Thymus (tissue), 14 donors: ENCODE measurements at places on chromosomes 7 and 10. TPM values are rescaled to one million over a fixed set of nuclear protein-coding genes. Genes with fewer than 3 reads are reported as not detected.

- H3K4me1 ChIP-seq = no peaks in the 10 kb centered on the region
- peak overlapping the region; percentile 52 for H3K27ac ChIP-seq
- no peak overlapping the region for H3K4me3 ChIP-seq
- DNase-seq = no peak
- H3K36me3 ChIP-seq = no peaks in the 10 kb centered on the region
These were observed 311.4 kb upstream of the AKR1E2 start for GRCh38 chr10:4514445-4515108.

DNA sequence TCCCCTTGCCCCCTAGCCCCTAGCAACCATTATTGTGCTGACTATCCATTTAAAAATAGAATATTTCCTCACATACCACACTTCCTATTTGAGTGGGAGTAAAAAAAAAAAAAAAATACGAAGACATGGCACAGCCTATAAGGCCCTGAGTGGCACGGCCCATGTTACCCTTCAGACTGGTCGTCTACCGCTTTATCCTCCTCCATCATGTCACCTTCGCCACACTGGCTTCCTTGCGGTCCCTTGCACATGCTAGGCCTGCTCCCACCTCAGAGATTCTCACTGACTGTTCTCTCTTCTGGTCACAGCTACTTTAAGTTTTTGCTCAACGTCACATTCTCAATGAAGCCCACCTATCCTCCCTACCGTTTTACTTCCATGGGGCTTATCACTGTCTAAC, 130.3 kb downstream of the ATE1 start:
- no peak overlapping the region for H3K27ac ChIP-seq
- H3K4me3 ChIP-seq = no peak overlapping the region
- DNase-seq = no peak
- H3K27me3 ChIP-seq = no peaks in the 10 kb centered on the region
- H3K36me3 ChIP-seq = no peaks in the 10 kb centered on the region

ATG9B gene
- 1.6 TPM for total RNA-seq

DNA sequence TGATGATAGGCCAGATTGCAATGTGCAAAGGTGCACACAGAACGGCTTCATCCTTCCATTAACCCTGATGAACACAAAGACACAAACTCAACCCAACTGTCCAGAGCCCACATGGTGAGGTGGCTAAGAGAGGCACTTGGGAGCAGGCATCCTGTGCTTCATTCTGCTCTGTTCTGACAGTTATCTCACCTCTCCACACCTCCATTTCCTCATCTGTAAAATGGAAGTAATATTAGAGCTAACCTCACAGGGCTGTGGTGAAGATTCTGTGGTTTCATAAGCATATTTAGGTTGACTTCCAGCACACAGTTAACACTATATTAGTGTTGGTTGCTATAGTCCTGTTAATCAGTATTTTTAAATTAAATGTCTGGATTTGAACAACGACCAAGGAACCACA, 126.3 kb downstream of the TAX1BP1 start:
- H3K27ac ChIP-seq = no peak overlapping the region
- DNase-seq = no peak
- H3K4me3 ChIP-seq = no peak overlapping the region
- no peaks in the 10 kb centered on the region for H3K36me3 ChIP-seq
- H3K4me1 ChIP-seq = no peaks in the 10 kb centered on the region
- no peaks in the 10 kb centered on the region for H3K27me3 ChIP-seq

DNA sequence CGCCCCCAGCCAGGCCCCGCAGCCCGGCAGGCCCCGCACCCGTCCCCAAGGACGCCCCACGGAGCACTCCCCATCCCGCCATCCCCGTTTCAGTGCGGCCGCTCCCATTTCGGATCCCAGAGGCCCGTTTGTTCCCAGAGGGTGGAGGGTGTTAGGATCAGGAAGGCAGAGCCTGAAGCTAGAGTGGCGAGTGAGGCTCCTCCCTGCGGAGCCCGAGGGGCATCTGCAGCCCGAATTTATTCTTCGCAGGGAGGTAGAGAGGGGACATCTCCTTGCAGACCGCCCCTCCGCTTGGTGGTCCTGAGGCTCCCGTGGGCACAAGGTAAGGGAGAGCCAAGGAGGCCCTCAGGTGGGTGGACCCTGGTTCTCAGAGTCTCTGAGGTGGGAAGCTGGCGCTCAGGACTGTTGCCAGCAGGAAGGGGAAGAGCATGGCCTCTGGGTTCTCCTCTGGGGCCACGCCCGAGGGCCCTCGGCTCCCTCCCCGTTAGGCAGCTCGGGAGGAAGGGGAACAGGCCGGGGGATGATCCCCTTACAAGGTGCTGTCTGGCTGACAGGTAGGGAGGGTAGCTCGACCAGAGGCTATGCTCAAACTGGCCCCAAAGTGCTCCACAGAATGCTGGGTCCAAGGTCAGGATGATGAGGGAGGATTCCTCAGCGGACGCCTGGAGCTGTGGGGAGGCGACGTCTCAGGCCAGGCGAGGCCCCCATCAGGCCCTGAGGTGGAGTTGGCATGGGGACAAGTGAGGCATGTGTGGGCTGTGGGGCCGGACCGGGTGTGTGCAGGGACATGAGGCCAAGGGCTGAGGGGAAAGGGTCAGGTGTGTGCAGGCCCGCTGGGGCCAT, 17.4 kb downstream of the POLL start:
- no peak overlapping the region for H3K27ac ChIP-seq
- no peaks in the 10 kb centered on the region for H3K36me3 ChIP-seq
- H3K4me1 ChIP-seq = peaks cover 18% of the 10 kb centered on the region
- DNase-seq = no peak
- H3K27me3 ChIP-seq = peaks cover 46% of the 10 kb centered on the region
- peak overlapping the region; percentile 54 for H3K4me3 ChIP-seq

ALOX5 gene
- 6.7 TPM for total RNA-seq
